ENCODE measurements at places on chromosomes 13 and 19.

DNA sequence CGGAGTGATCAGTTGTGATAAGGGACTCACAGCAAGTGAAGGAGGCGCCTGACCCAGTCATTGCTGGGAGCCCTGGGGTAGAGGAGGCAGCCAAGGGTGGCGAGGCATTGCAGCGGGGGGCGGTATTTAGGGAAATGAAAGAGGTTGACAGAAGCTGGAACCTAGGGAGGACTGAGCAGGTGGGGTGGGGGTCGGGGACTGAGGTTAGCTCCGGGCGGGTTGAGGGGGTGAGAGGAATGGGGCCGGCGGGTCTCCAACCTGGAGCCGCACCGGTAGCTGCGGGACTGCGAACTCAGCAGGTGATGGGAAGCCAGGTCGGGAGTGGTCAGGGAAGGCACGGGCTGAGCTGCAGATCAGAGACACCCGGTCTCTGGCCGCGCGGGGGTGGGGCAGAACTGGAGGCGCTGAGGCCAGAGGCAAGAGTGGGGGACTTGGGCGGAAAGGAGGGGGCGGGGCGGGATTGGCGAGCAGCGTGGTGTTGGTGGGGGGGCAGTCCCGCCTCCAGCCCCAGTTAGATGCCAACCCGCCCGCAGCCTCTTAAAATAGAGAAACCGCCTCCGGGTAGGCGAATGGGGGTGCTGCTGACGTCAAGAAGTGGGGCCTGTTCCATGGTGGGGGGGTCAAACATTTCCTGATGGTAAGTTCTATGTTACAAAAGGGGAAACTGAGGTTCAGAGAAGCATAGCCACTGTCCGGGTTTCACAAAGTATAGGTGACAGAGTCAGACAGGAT, 1.5 kb downstream of the MAST3 start:
- no peak for DNase-seq

GRCh38 chr19:48340995-48341394, 15.6 kb downstream of the EMP3 start:
- DNase-seq = no peak

DNA sequence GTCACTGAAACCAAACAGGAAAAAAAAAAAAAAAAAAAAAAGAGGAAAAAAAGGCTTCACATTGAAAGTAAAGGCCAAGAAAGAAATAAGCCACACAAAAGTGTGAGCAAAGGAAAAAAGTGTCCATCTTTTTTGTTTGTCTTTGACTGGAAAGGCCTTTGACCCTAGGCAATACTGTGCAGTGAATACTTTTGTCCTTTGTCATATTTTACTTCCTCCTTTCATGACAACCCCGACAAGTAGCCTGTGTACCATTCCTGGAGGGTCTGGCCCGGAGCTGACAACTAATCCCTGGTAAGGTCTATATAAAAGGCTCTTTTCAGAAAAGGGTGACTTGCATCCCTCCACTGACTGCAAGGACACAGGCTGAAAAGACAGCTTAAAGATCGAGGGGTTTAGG, 12.9 kb upstream of the MICU2 start:
- no peak for DNase-seq

DNA sequence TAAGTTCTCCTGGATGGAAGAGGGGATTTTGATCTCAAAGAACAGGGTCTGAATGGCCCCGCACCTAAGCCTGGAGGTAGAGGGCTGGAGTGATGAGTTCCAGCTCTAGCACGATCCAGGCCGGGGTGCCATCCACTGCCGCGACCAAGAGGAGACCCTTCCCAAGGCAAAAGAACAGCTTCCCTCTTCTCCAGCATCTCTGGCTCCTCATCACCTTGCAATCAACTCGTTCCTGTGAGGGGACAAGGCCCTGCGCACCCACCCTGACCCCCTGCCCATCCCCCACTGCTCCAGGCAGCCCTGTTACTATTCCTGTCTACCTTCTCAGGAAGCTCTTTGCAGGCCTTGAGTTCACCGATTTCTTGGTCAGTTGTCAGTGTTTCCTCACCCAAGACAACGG, 17.8 kb downstream of the COL4A1 start:
- no peak for DNase-seq

GRCh38 chr13:109272595-109273325, 513.6 kb downstream of the IRS2 start:
- DNase-seq = no peak
